ENCODE measurements at places on chromosomes 3 and 15. TPM values are rescaled to one million over a fixed set of nuclear protein-coding genes. Genes with fewer than 3 reads are reported as not detected.

Gene ISLR2
- polyA plus RNA-seq: 26.1 TPM

Gene NR2E3
- polyA plus RNA-seq: 1.2 TPM

Gene HRG
- 0.16 TPM for polyA plus RNA-seq

Gene XCR1
- 0.34 TPM for polyA plus RNA-seq

Gene PAK6
- polyA plus RNA-seq: 47.4 TPM

Gene LNP1
- 57.6 TPM for polyA plus RNA-seq

Gene NR2F2
- 42.9 TPM for polyA plus RNA-seq

Gene SUSD5
- polyA plus RNA-seq: 4.9 TPM

Gene ERICH6
- 52.5 TPM for polyA plus RNA-seq

Gene RBP2
- not detected for polyA plus RNA-seq

Gene LSAMP
- polyA plus RNA-seq: 9.1 TPM

Gene CHMP2B
- 26.5 TPM for polyA plus RNA-seq

Gene GABRR3
- 0.38 TPM for polyA plus RNA-seq

Gene C3orf22
- polyA plus RNA-seq: 42.2 TPM

Gene TMEM158
- 5.9 TPM for polyA plus RNA-seq

Gene OR5H15
- polyA plus RNA-seq: not detected

Gene PGBD4
- 2.7 TPM for polyA plus RNA-seq

Gene TNFAIP8L3
- polyA plus RNA-seq: 10.2 TPM

Gene CFAP20DC
- 62.8 TPM for polyA plus RNA-seq

Gene WDR93
- 31.9 TPM for polyA plus RNA-seq

Gene KNG1
- polyA plus RNA-seq: 0.34 TPM

Gene PYGO1
- 5.4 TPM for polyA plus RNA-seq

Gene ERC2
- polyA plus RNA-seq: 6.1 TPM

Gene GOLGA8T
- polyA plus RNA-seq: 10.6 TPM

Gene CACNA1D
- 8.0 TPM for polyA plus RNA-seq

Gene REC114
- polyA plus RNA-seq: 102 TPM

Gene BTLA
- 0.50 TPM for polyA plus RNA-seq

Gene PLSCR5
- not detected for polyA plus RNA-seq

Gene CHRNA3
- 4.5 TPM for polyA plus RNA-seq

Gene RNU5B-1
- not detected for polyA plus RNA-seq

Gene TWF2
- polyA plus RNA-seq: 30.0 TPM

Gene HDC
- polyA plus RNA-seq: 11.9 TPM

Gene SMCO1
- polyA plus RNA-seq: 0.91 TPM

Gene RHOV
- polyA plus RNA-seq: 0.91 TPM

Gene STARD9
- polyA plus RNA-seq: 41.1 TPM

Gene IQCH
- 31.9 TPM for polyA plus RNA-seq

Gene DUOXA2
- polyA plus RNA-seq: 0.36 TPM

Gene TEX55
- 176 TPM for polyA plus RNA-seq

Gene SPINT1
- polyA plus RNA-seq: 7.2 TPM

Gene SEMA7A
- 80.7 TPM for polyA plus RNA-seq

Gene RFT1
- polyA plus RNA-seq: 36.8 TPM

Gene DLL4
- polyA plus RNA-seq: 2.0 TPM

Gene CSPG4
- 4.4 TPM for polyA plus RNA-seq

Gene GOLGA6A
- polyA plus RNA-seq: 24.6 TPM

Gene NANOGP8
- 1.1 TPM for polyA plus RNA-seq

Measured in testis (tissue), 5 donors.